Activated naive CD8-positive, alpha-beta T cell treated with anti-CD3 and anti-CD28 coated beads, Interleukin-2, amount 50 U/mL, for 16 hours (primary cell): ENCODE measurements at places on chromosomes 5 and 9.

DNA sequence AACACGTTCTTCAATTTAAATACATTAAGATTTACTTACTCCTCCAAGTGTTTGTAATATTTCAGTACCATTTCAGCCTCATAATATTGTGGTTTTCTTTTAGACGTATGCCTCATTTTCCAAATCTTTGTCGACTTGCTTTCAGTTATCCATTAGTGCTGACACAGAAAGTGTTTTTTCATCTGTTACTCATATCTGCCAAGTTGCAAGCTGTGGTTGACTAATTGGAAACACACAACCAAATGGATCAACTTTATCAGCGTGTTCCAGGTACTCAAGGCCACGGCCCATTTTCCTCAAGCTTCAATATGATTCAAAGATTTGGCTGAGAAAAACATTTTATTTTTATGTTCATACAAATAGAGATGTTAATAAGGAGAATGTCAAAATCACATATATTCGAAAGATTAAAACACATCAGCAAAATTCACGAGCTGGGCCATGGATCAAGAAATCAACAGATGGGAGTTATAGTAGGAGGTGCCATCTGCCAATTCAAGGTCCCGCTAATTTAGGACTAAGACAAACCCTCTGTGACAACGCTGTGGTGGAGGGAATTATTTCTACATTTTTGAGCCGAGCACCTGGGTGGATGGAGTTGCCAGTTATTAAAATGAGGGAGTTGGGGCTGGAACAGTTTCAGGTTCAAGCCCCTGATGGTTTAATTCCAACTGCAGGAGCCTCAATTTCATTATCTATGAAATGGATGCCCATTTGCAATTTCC lies 27.2 kb upstream of the CCNJL start:
- DNase-seq, result no peak

DNA sequence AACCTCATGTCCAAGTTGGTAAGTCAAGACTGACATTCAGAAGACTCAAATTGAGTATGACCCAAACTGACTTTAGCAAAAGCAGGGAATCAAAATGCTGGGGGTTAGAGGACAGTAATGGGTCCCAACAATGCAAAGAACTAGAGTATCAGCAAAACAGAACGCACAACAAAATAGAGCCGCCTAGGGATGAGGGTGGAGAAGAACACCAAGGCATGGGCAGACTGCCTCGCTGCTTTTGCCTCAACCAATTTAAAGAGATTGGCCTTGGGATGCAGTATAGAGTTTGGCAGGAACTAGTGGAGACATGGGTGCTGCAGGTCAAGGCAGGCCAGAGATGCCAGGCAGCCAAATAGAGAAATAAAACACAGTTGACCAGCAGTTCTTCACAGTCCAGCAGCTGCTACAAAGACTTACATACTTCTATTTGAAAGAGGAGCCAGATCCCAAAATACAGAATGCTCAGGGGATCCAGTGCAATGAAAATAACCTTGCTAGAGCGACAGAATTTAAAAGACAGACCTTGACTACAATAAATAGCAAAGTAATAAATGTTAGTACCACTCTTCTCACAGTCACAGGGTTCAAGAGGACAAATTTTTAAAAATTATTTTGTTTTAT lies 83.9 kb upstream of the NIPBL start:
- DNase-seq, result no peak

GRCh38 chr9:112002131-112002846 lies 105.7 kb downstream of the UGCG start:
- DNase-seq, result no peak

DNA sequence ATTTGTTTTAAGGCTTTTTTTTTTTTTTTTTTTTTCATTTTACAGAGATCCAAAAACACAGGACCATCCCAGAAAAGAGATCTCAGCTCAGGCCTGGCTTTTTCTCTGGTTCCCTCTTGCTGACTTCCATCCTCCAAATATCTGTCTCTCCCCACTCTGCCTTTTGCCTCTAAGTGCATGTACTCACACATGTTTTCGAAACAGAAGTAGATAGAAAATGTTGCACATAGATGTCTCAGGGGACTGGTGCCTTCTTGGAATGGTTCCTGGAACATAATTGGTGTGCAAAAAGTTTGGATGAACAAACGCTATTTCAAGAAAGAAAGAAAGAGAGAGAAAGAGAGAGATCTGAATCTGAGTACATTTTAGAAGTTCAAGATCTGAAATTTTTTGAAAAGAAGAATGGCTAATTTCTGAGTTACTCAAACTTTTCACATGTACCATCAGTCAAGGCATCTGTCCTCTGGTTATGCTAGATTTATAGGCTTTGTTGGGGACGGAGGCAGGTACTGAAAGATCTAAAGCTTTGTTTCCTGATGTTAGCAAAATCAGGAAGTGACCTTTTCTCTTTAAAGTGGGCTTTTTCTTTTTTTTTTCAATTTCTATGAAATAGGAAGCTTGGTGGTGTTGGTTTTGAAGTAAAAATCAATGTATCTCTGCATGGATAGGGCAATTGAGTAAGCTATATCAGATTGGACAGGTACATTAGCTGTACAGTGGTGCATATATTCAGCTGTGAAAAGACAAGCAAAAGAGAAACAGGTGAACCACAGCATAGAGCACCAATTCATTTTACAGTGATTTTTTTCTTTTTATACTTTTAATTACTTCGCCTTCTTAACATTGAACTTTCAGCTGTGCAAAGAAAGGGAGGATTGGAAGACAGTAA lies 8.5 kb upstream of the TNFSF8 start:
- DNase-seq, result no peak

DNA sequence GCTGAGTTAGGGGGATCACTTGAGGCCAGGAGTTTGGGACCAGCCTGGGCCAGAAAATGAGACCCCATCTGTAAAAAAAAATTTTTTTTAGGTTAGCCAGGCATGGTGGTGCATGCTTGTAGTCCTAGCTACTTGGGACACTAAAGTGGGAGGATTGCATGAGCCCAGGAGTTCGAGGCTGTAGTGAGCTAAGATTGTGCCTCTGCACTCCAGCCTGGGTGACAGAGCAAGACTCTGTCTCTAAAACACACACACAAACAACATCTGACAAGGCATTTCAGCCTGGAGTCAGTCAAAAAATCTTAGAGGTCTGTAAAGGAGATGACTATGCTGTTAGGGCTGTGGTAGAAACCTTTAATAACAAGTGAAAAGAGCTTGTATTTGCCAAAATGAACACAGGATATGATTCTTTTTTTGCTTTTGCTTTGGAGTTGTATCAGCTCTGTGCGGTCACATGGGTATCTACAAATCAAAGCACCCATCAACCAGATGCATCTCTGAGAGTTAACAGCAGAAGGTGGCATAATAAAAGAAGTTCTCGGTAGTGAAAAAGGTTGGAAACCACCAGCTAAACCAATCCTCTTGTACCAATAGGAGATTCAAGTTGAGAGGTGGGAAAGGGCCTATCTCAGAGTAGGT lies 3.6 kb upstream of the PSMD5 start:
- DNase-seq, result no peak

DNA sequence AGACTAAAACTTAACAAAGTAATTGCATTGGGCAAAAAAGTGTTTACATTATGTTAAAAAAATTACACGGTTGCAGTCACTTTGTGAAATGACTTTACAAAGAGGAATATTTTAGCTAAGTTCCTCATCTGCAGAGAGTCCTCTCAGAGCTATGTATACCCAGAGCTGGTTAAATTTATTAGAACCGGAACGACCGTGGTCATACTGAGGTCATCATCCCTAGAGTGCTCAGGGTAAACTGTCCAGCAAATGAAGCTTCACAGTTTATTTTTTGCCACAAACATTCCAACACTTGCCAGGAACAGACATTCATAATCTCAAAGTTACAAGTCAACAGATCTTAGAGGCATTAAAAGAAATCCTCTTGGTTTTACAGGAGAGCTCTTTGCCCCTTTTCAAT lies 897 bp downstream of the ROPN1L start:
- no peak for DNase-seq

DNA sequence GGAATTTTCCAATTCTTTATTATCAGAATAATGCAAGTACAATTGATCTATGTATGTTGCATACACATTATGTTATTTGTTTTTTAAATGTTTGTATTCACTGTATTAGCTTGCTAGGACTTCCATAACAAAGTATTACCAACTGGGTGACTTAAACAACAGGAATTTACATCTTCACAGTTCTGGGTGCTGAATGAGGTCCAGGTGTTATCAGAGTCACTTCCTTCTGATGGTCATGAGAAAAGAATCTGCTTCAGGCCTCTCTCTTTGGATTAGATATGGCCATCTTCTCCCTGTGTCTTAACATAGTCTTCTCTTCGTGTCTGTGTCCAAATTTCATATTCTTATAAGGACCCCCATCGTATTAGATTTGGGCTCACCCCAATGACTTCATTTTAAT lies 229.1 kb upstream of the TRPC7 start:
- no peak for DNase-seq
